ENCODE measurements at places on chromosomes 1 and 21.

DNA sequence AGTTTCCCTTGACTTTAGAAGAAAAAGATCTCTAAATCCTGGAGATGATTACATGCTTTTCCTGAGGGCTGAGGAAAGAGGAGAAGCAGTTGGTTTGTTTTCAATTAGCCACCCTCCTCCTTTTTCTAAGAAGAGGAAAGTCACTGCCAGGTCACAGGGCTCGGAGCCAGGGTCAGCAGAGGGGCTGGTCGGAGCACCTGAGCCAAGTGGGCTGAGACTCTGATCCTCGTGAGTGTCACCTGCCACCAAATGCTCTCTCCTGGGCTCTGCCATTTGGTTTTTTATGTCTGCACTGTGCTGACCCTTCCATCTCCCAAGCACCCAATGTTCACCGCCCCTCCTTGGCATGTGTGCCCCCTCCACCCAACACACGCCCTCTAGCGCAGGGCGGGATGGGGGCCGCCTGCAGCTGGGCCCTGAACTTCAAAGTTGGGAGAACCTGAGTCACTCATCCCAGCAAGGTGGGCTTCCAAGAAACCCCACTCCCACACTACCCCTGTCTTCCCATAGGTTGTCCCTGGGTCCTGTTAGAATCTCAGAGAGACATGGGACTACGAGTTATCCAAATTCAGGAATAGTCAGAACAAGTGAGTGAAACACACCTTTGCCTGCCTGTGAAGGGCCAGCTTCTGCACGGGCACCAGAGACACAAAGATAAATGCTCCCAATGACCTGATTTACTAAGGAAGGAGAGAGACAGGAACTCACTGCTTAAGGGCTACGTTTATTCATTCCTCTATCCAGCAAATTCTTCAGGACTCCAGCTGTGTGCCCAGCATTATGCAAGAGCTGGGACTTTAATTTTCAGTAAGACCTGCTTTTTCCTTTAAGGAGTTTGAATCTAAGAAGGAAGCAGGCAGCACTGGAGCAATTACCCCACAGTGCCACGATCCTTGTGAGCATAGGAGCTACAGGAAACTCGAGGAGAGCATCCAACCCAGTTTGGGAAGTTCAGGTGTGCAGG is 127.5 kb downstream of the RHOU start:
- no peak for DNase-seq

GRCh38 chr1:232965912-232966217 is 15.5 kb downstream of the NTPCR start:
- no peak for DNase-seq

- DNase-seq, result no peak
Measured at GRCh38 chr1:237258871-237259270, 216.9 kb downstream of the RYR2 start.

GRCh38 chr21:28458446-28458845 is 534.2 kb downstream of the LTN1 start:
- no peak for DNase-seq

- peak; percentile 4 for DNase-seq
Measured at GRCh38 chr1:42730988-42731387, 9.0 kb downstream of the CLDN19 start.

DNA sequence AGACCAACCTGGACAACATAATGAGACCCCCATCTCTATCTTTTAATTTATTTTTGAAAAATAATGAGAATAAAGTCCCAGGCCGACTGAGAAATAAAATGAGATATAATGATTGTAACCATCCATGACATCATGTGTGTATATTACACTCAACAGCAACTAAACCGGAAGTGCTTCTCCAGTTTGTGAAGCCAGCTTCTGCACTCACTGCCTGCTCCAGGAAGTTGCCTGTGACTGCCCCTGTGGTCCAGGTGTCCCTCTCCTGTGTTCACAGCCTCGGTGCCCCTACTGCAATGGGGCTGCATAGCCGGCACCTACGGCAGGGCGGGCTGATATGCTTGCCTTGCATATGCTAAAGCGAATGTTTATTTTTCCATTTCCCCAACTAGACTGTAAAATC is 68.3 kb downstream of the SSBP3 start:
- no peak for DNase-seq

- DNase-seq, result no peak
Measured at GRCh38 chr1:212179394-212180076, 105.7 kb upstream of the PPP2R5A start.

GRCh38 chr1:161866241-161866640 is 100.1 kb downstream of the ATF6 start:
- no peak for DNase-seq

DNA sequence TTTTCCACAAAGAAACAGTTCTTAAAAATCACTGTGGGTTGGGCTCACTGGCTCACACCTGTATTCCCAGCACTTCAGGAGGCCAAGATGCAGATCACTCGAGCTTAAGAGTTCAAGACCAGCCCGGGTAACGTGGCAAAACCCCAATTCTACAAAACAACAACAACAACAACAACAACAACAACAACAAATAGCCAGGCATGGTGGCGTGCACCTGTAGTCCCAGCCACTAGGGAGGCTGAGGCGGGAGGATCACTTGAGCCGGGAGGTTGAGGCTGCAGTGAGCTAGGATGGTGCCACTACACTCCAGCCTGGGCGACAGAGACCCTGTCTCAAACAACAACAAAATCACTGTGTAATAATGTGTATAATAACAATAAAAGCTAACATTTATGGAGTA is 40.8 kb downstream of the CDCP2 start:
- no peak for DNase-seq

DNA sequence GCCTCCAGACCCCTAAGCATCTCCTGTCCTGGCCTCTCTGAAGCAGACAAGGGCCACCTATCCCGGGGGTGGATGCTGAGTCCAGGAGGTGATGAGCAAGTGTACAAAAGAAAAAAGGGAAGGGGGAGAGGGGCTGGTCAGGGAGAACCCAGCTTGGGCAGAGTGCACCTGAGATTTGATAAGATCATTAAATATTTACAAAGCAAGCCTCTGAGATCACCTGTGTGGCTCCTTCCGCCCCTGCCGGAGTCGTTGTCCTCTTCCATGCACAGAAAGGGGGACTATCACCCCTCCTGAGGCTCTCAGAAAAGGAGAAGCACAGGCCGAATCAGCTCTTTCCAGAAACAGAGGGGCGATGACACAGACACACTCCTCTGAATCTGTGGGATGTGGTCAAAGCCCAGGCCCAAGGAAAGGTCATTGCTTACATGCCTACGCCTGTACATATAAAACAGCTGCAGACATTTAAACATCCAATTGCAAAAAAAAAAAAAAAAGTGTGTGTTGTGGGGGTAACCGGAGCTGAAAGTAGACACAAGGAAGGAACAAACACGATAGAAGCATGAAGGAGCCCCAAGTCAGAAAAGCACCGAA is 30.9 kb downstream of the PRSS38 start:
- no peak for DNase-seq

DNA sequence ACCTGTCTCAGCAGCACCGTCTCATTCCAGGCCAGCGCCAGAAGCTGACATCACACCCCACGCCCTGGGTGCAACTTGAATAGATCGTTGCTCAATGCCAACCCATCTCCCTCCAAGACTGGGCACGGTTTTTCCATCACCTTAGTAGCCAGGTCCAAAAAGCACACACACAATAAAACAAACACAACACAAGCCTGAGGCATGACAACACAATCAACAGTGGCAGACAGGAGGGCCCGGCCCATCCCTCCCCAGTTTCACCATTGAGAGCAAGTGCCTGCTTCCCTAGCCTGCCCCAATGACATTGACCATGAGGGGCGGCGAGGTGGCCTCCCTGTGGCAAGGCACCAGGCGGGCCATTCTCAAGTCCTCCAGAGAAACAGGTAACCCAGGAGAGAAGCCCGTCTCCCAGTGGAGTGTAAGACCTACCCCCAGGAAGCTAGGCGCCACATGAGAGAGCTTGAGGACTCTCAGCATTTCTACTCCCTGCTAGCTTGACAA is 2.7 kb downstream of the IFFO2 start:
- DNase-seq, result no peak

- DNase-seq, result no peak
Measured at GRCh38 chr1:20409971-20410370, 76.0 kb downstream of the CAMK2N1 start.

- DNase-seq, result no peak
Measured at GRCh38 chr21:16983420-16983819, 529.4 kb upstream of the CXADR start.

- DNase-seq, result peak; percentile 31
Measured at GRCh38 chr1:226109829-226110248, 47.3 kb downstream of the H3-3A start.

GRCh38 chr21:29342363-29342957 is 43.7 kb downstream of the BACH1 start:
- no peak for DNase-seq

DNA sequence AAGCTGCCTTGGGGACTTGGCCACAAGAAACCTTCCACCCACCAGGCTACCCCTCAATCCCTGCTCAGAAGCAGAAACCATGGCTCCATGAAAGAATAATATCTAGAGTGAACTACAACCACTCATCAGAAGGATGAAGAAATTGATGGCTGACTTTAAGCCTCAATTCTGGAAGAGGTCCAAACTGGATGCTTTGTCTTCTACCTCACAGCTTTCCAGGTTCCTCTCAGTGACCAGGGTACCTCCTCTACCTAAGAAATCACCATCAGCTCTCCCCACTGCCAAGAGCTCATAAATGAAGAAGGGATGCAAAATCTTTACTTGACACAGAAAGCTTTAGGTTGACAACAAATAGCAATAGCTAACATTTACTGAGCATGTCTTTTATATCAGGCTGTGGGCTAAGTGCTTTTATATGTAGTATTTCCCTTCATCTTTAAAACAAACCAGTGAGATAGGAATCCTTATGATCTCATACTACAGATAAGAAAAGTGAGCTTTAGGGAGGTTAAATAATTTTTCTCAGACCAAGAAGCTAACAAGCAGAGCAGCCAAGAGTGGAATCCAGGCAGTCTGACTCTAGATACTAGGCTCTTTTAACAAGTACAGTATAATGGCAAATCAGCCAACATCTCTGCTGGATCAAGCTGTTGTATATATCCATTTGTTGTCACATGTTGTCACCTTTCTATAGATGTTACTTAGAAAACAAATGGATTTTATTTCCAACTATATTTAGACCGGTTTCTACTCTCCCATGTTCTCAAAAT is 243.0 kb upstream of the SGIP1 start:
- DNase-seq, result no peak

GRCh38 chr1:92123868-92124267 is 43.7 kb downstream of the BTBD8 start:
- DNase-seq, result no peak

DNA sequence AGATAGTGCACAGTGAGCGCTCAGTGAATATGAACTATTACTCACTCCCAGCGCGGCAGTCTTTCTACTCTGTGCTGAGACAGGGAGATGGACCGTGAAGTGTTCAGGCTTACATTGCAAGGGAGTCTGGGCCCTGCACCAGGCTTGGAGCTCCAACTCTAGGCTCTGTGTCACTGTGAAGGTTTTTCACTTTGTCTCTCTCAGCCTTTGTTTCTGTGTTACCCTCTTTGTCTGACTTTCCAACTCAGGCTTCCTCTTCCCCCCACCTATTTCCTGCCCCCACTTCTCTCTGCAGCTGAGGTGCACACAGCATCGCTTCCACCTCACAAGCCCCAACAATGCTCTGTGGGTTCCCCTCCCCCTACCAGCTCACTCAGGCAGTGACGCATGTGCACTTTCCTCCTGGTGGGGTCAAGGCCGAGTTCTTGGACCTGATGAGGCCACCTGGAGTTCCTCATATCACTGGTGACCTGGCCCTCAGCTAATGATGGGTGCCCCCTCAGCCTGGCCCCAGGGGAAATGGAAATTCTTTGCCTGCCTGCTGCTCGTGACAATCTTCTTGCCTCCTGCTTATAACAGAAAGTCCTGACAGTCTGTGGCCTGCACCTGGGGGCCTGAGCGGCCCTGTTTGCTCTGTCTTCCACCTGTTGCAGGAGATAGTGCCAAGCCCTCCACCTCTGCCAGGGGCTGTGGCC is 1.1 kb upstream of the LCK start:
- peak; percentile 65 for DNase-seq

DNA sequence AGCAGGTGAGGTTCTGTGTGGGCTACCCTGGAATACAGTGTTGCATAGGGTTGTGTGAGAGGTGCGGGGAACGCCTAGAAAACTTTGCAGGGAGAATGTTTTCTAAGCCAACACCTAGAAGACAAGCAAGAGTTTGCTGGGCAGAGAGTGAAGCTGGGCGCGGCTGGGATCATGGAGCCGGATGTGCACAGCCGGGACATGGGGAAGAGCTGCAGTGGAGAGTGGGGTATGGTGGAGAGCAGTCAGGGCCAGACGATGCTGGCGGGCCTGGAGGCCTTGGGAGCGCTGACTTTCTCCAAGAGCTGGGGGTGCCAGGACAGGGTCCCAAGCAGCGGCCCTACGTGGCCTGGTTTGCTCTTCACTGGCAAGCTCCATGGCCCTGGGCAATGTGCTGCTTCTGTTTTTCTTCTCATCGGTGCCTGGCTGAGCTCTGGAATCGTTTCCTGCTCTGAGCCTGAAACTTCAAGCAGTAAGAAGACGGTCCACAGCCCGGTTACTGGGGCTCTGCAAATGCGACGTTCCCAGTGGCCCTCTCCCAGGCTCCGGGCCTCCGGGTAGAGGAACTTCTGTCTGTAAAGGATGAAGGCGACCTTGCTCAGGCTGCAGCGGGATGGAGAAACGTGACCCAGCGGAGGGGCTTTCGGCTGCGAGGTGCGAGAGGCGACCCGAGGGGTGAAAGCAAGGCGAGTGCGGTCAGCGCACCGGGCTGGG is 51.9 kb upstream of the CD34 start:
- DNase-seq, result no peak

DNA sequence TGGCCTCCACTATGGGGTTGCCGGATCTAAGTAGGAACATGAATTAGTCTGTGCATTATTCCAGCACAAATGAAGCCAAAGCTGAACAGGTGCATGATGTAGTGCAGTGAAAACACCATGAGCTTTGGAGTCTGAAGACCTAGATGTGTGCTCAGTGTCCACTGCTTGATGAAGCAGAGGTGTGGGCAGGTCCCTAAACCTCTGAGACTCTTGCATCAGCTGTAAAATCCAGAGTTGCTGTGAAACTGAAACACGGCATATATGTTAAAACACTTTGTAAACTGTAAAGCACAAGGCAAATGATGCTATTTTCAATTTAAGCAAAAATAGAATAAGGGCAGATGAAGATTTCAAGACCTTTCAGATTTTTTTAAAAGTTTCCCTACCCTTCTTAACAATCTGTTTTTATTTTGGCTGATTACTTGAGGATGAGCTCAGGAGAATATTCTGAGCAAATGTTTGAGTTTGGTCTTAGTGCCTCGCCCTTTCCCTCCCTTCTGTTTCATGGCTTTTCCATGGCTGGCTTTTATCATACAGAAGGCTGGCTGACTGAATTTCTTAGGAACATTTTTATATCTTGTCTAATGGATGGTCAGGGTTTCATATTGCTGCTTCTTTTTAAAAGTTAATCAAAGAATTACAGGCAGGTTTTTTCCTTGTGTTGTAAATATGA is 221.8 kb downstream of the NTNG1 start:
- no peak for DNase-seq

- no peak for DNase-seq
Measured at GRCh38 chr1:210328032-210328745, 513 bp upstream of the HHAT start.

GRCh38 chr1:70072231-70072751 is 133.1 kb downstream of the LRRC40 start:
- DNase-seq, result no peak

- DNase-seq, result no peak
Measured at GRCh38 chr1:156491151-156491949, 9.2 kb downstream of the MEF2D start.

Data from activated CD4-positive, CD25-positive, alpha-beta regulatory T cell (primary cell).